EH (cell line): ENCODE measurements at places on chromosomes 3 and 15.

DNA sequence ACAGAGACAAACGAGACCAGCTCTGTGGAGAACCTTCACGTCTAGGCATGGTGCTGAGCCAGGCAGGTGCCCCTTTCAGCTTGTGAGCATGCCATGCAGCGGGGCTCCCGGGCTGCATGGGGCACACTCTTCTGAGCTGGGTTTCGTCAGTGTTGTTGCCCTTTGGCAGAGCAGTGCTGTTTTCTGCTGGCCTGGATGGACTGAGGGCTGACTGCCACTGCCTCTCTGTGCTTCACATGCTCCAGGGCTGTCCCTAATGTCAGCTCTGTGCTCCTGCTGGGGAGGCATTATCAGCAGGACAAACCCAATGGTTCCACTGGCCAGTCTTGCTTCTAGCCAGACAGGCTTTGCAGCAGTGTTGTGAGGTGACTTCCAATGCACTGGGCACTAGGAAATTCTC, 9.5 kb downstream of the GASK1A start:
- DNase-seq, result no peak

GRCh38 chr3:37150621-37151020, 23.8 kb downstream of the LRRFIP2 start:
- DNase-seq, result peak; percentile 69

DNA sequence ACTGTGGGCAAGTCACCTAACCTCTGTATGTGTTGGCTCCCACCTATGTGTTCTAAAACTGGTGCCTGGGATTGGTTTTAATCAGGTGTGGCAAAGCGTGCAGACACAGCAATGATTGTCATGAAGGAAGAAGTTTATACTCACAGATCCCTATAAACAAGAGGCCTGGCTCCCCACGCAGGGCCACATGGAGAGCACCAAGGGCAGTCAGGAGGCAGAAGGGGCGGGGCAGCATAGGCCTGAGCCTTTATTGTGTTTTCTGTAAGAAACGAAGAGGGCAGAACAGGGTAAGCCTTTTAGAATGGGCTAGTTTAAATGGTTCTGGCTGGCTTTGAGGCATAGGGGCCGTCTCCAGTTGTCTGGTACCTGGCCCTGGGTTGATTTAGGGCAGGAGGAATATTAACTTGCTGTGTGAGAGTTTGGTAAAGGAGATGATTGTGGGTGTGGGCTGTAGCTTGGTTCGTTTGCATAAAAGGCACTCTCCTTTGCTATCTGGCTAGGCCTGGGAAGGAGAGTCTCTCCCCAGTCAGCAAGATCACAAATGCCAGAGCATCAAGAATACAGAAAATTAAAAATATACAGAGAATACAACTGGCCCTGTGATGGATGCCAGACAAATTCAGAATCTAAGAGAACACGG, 2.2 kb upstream of the FBXW12 start:
- DNase-seq, result no peak

DNA sequence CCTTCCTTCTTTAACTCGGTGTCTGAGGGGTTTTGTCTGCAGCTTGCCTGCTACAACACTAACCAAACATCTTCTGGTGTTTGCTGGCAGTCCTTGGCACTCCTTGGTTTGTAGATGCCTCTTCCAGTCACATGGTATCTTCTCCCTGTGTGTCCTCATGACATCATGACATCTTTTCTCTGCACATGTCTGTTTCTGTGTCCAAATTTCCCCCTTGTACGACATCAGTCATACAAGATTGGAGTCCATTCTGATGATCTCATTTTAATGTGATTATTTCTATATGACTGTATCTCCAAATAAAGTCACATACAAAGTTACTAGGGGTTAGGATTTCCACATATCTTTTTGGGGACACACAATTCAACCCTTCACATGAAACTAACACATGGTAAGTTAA, 152.3 kb upstream of the LRRN1 start:
- no peak for DNase-seq

- DNase-seq, result no peak
These were observed 495.2 kb upstream of the EPHA6 start for GRCh38 chr3:96319166-96319565.

- no peak for DNase-seq
These were observed 199.3 kb downstream of the GAP43 start for GRCh38 chr3:115822579-115822978.

DNA sequence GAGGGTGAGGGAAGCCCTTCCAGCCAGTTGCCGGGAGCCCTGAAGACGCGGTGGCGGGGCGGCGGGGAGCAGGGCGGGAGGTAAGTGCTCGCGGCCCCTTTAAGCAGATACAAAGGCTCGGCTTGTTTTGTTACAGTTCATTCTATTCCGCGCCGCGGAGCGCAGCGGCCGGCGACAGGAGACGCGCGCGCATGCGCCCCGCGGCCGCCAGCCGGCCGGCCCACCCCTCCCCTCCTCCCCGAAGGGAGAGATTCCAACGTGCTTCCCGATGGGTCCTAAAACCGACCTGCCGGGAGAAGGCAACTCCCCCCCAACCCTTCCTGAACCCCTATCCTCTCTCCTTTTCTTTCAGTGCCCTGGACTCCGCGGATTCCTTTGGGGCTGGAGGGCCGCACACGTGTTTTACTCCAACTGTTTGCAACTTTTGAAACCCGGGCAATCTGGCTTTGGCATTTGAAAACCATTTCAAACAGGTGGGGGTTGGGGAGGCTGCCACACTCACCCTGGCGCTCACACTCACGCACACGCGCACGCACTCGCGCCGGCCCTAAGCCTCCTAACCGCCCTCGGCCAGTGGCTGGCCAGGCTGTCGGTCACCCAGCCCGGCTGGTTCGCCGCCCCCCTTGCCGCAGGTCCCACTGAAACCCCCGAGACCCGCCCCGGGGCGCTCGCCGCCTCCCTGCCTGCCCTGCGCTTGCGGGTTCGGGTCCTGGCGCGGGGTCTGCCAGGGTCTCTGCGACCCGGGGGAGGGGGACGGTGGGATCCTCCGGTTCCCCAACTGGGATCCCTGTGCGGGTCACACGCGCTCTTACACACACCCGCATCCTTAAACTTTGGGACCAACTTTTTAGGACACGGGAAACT, at the start of gene MAGI1:
MAGI1 (minus strand) TSS at position 193 of the 864 bp plus-strand sequence. CDS start 610 bp downstream, outside the sequence.
- DNase-seq, result peak; percentile 97

- DNase-seq, result no peak
These were observed 130.4 kb upstream of the IQSEC1 start for GRCh38 chr3:13203398-13204176.

GRCh38 chr3:193168931-193169330, 72.1 kb upstream of the PLAAT1 start:
- DNase-seq, result no peak

- peak; percentile 14 for DNase-seq
These were observed 170.0 kb downstream of the RAB11A start for GRCh38 chr15:66039117-66039871.

GRCh38 chr15:27179789-27180188, 208.8 kb downstream of the GABRG3 start:
- DNase-seq, result no peak

DNA sequence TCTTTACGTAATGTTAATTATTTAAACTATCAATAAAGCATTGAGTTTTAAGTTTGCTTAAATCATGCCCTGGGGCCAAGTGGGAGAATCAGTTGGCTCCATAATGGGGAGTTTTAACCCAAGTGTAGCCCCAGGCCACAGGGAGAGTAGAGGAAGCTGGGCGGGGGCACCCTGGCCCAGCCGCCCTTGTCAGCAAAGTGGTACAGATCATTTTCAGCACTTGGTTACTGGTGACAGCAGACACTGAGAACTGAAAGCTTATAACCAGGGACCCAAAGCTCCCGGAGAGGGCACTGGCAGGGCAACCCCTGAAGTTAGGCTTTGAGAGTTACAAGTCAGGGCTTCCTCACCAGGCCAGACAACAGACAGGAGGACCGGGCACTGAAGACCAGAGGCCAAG, 90.6 kb downstream of the SEMA5B start:
- DNase-seq, result no peak

GRCh38 chr3:46897031-46897430, 19.5 kb downstream of the PTH1R start:
- DNase-seq, result no peak

DNA sequence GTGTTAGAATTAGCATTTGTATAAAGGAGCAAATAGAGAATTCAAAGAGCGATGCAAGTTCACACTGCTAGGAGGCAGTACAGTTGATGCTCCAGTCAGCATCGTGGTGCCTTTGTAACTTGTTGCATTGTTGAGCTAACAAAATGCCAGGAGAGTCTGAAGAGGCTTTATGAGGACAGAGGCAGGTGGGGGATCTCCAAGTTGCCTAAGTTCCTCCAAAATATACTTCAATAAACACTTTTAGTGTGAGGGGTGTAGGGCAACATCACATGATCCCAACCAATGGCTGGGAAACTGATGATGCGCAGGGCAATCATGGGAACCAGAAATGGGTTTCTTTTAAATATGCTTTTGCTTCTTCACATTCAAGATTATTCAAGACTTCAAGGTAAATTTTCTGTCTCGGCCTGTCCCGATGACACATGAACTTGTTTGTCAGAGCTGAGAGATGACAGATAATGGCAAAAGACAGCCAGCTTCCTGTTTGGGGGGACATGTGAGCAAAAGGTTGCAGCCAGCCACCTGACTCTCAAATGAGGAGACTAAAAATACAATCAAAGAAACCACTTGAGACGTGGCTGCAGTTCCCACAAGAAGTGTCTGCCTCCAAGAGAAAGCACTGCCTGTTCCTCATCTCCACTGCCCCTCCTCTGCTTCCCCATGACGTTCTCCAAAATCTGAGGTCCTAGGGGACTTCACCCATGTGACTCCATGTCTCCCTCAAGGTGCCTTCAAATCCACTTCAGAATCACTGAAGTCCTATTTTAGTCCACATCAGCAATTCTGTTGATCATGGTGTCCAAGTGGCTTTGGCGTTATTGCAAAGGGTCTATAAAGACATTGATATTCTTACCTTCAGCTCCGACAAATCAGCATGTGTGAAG, 39.3 kb downstream of the KLHL6 start:
- DNase-seq, result no peak

GRCh38 chr3:79761441-79761840, 6.4 kb downstream of the ROBO1 start:
- DNase-seq, result no peak

DNA sequence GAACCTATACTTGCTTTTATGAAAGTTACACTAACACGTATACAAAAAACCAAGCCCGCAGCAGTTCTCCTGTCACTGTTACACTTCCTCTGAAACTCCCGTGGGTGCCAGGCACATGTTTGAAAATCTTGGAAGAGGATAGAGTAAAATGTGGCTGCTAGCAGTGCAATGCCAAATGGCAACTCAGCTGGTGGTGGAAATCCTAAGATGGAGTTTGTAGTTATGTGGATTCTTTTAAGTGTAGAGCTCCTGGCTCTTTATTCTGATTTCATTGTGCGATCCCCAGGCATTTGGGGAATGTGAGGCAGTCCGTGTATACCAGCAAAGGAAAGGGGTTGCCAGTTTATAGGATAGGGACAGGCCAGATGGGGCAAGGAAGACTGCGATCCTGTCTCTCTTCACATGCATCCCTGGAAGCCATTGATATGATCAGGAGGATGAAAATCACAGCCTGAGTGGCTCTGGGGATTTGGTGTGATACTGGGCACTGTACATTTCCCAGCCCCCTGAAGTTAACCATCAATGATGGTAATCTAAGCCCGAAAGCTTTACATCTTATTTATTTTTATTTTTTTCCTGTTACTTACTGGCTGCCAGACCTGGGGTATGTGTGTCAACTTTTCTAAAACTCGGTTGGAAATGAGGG, 1.1 kb downstream of the STAC start:
- DNase-seq, result peak; percentile 41

- no peak for DNase-seq
These were observed 23.7 kb upstream of the FURIN start for GRCh38 chr15:90844696-90845095.

DNA sequence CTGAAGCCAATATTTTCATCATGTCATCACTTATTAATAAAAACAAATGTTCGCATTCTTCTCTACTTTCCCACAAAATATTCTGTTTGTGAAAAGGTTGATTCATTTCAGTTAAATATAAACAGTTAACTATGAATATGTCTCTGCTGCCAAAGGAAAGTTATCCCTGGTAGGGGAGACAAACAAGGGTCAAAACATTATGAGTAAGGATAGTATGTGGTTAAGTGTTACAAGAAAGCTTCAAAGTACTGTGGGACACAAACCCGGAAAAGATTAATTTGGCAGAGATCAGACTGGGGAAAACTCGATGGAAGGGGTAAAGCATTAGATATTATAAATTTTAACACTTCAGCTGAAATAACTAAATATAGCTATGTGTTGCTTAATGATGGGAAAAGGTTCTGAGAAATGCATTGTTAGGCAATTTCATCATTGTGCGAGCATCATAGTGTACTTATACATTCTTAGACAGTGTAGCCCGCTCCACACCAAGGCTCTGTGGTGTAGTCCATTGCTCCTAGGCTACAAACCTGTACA, 436.5 kb upstream of the TBL1XR1 start:
- DNase-seq, result peak; percentile 84

DNA sequence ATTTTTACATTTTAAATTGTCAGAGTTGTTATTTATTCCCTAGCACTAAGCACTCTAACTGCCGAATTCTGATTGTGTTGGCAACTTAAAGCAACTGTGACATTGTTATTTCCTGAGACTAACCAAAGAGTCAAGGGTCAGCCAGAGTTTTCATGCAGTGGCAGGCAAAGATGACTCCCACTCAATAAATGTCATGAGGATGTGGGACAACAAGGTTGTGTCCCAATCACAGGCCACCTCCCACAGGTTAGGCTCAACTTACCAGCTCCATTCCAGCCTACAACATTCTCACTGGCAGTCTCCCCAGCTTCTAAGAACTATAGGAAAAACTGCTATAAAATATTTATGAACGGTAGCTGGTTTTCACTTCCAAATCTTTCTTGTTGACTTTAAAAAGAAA, 80.1 kb downstream of the RSL24D1 start:
- no peak for DNase-seq

- peak; percentile 78 for DNase-seq
These were observed 430.2 kb downstream of the LPP start for GRCh38 chr3:188584162-188584529.

DNA sequence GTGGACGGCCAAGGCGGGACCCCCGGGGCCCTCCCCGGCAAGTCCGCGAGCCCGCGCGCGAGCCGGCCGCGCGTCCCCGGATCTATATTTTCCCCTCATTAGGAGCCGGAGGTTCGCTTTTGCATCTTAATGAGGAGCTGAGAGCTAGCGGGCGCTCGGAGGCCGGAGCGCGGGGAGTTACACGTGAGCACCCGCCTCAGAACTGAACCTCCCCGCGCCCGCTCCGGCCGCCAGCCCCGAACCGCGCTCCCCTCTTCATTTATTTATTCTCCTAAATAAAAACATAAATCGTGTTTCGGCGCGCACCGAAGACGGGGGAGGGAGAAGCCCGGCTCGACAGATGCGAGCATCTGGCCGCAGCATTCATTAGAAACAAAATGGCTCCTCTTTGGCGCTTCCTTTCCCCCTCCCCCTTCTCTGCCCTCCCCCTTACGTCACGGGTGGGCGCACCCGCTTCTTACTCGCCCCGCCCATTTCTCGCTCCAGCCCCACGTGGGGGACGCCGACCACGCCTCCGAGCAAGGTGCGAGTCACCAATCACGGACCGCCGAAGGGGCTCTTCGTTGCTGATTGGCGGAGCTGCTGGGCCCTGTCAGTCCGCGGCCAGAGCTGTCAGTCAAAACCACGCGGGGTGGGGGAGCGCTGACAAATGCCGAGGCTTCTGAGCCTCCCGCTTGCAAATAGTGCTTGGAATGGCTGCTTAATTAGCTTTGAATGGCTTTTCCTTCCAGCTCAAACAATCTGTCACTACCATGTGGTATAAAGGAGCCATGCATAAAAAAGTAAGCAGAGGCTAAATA, 1.6 kb upstream of the TLE3 start:
- peak; percentile 99 for DNase-seq

- DNase-seq, result no peak
These were observed 8.3 kb downstream of the SETMAR start for GRCh38 chr3:4311496-4311895.

- DNase-seq, result peak; percentile 44
These were observed 1.6 kb downstream of the BBX start for GRCh38 chr3:107524326-107524840.
